IMR-90 (cell line): ENCODE measurements at places on chromosomes 12 and 14. TPM values are rescaled to one million over a fixed set of nuclear protein-coding genes. Genes with fewer than 3 reads are reported as not detected.

DNA sequence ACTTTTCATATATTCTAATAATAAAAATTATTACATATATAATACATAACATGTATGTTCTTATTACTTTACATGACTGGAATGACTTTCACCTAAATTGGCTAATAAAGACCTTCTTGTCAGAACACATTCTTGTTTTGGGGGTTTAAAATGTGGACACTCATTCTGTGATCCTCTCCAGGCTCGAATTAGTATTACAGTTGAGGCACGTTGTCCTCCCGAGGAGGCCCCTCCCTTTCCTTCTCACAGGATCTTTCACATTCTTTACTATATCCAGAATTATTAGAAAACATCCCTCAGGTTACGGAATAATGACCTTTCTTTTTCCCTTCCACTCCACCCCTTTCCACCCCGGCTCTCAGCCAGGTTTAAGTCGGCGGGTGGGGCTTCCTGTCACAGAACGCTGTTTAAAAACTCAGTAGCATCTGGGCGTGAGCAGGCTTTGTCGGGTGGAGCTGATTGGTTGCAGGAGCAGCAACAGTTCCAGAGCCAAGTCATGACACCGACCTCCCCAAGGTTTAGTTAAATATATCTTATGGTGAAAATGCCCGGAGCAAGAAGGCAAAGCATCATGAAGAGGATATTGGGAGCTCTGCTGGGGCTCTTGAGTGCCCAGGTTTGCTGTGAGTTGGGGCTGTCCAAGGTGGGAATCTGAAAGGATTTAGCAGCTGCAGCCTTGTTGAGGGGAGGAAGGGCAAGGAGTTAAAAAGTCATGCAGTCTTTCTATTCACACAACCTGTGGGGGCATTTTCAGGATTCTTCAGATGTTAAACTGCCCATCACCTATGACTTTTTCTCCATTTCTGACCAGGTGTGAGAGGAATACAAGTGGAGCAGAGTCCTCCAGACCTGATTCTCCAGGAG is 396.7 kb upstream of the OR4E1 start:
- peaks cover 6% of the 10 kb centered on the region for H3K27me3 ChIP-seq
- no peak for DNase-seq
- no peaks in the 10 kb centered on the region for H3K4me1 ChIP-seq
- H3K36me3 ChIP-seq, result no peaks in the 10 kb centered on the region
- H3K27ac ChIP-seq, result no peak overlapping the region

- H3K27ac ChIP-seq, result no peak overlapping the region
- H3K4me3 ChIP-seq, result no peak overlapping the region
- peaks cover 38% of the 10 kb centered on the region for H3K27me3 ChIP-seq
- no peaks in the 10 kb centered on the region for H3K36me3 ChIP-seq
- H3K4me1 ChIP-seq, result peaks cover 3% of the 10 kb centered on the region
Measured at GRCh38 chr12:11981121-11981733, 89.5 kb upstream of the BCL2L14 start.

DNA sequence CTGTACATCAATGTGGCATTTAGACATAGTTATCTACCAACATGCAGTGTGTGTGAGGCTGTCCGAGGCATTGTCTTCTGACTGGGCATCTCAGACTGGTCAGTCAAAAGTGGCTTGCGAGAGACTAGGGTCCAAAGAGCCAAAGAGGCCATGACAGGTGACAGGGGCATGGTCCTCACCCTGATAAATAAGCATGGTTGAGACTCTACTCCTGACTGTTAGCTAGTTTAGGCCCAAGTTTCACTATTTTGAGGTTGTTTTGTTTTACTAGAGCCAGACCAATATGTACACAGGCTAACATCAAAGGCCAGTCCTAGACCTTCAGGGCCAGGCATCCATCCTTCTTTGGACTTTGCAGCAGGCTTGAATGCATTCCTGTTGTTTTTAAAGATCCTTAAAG is 76.9 kb upstream of the SRSF5 start:
- H3K36me3 ChIP-seq, result peaks cover 2% of the 10 kb centered on the region; the same call in 1 of the 2 replicates
- peaks cover 14% of the 10 kb centered on the region for H3K4me1 ChIP-seq
- H3K4me3 ChIP-seq, result no peak overlapping the region

DNA sequence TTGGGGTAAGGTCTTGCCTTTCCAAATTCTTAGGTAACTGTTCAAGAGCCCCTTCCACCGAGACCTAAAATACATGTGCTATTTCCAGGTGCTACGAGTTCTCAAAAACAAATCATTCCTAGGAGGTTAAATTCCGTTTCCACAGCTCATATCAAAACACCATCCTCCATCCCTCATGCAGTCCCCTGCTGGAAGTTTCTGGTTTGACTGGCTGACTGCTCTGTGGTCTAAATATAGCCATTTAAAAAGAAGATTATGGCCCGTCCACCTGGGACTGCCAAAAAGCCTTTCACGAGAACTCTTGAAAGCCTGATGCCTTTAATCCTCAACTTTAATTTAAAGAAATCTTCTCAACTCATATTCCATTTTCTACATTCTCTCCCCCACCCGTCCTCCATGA is 201.5 kb upstream of the MYL2 start:
- no peak overlapping the region for H3K4me3 ChIP-seq
- H3K36me3 ChIP-seq, result no peaks in the 10 kb centered on the region
- H3K4me1 ChIP-seq, result no peaks in the 10 kb centered on the region
- H3K27ac ChIP-seq, result no peak overlapping the region
- H3K27me3 ChIP-seq, result peaks cover 2% of the 10 kb centered on the region; the same call in 1 of the 2 replicates

DNA sequence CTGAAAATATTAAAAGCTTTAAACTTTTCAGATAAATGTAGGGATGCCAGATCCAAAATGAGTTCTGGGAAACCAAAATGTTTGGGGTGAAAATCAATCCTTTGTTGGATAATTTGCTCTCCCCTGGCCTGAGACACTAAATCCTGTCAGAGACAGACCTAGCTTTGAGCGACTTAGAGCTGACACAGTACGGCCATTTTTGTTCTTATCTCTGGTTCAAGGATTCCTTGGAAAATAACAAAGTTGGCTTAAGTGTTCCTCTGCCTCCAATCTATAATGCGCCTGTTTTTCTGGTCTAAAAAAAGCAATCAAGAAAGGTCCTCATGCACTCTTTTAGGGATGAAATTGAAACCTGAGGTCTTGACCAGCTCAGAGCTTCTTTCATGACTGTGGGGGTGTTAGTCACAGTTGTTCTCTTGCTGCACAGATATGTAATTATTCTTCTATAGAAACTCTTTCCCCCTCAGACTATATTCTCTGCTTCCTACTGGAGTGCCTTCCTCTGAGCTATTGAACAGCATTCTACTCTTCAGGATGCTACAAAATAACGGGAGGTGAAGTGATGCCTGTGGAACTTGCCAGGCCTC is 52.3 kb upstream of the EGLN3 start:
- H3K4me1 ChIP-seq, result no peaks in the 10 kb centered on the region
- H3K27me3 ChIP-seq, result peaks cover 5% of the 10 kb centered on the region; the same call in 1 of the 2 replicates
- no peaks in the 10 kb centered on the region for H3K36me3 ChIP-seq
- H3K4me3 ChIP-seq, result no peak overlapping the region
- no peak overlapping the region for H3K27ac ChIP-seq

GRCh38 chr12:98213556-98213955 is 301.8 kb upstream of the TMPO start:
- no peak overlapping the region for H3K27ac ChIP-seq
- no peak overlapping the region for H3K4me3 ChIP-seq
- H3K27me3 ChIP-seq, result no peaks in the 10 kb centered on the region

GRCh38 chr12:128606538-128606937 is 217.2 kb downstream of the SLC15A4 start:
- no peaks in the 10 kb centered on the region for H3K27me3 ChIP-seq
- H3K4me3 ChIP-seq, result no peak overlapping the region
- H3K36me3 ChIP-seq, result no peaks in the 10 kb centered on the region
- H3K4me1 ChIP-seq, result no peaks in the 10 kb centered on the region
- no peak overlapping the region for H3K27ac ChIP-seq

DNA sequence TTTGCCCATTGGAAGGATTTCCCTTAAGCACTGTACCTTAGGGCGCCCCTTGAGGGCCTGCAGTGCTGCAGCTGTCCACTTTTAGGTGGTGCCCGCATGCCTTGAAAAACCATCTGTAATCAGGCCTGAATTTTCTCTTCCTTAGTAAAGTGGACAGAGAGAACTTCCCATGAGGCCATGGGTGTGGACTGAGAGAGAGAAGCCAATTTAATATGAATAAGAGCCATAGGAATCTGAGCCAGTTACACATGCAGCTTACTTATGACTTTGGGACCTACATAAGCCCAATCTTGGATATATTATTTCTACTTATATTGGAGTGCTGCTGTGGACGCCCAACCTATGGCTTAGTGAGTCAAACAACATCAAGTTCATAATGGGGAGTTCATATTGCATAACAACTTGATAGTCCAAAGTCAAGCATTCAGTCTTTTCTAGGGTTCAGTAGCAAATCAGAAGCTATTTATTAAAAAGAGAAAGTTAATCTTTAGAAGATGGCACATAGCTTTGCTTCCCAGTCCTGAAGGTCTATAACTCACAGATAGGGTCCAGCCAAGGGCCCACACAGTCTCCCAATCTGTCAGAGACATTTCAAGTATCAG is 11.1 kb upstream of the ETV6 start:
- no peak overlapping the region for H3K27ac ChIP-seq
- DNase-seq, result no peak
- H3K4me1 ChIP-seq, result no peaks in the 10 kb centered on the region
- H3K4me3 ChIP-seq, result no peak overlapping the region

DNA sequence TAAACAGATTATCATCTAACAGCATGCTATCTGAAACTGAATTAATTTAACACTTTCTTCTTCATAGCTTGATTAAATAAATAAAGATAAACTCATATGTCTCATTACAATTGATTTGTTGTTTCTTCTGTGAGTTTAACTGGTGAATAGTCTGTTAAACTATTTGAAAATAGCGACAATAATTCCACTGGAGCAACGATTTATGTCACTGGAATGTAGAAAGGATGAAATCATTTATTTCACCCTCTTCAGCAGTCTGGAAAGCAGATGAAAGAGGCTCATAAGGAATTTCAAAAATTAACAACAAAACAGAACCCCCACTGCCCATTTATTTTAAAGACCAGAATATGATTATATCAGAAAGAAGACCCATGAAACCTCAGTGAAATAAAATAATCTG is 1165.1 kb upstream of the USP15 start:
- H3K4me1 ChIP-seq, result no peaks in the 10 kb centered on the region
- H3K4me3 ChIP-seq, result no peak overlapping the region
- peak; percentile 4 for DNase-seq
- H3K27me3 ChIP-seq, result no peaks in the 10 kb centered on the region
- H3K27ac ChIP-seq, result no peak overlapping the region

Gene ASCL1
- total RNA-seq, result not detected in 2 replicates

Gene OR4E2
- total RNA-seq, result not detected in 2 replicates

Gene DPY19L2
- total RNA-seq, result 0.90 and 1.4 TPM in 2 replicates

Gene MAX
- total RNA-seq, result 35.3 and 45.2 TPM in 2 replicates

Gene C12orf54
- total RNA-seq, result not detected in 2 replicates

Gene CARMIL3
- under 0.01 TPM in 1 of 2 replicates, not detected in the other for total RNA-seq

Gene SLC2A13
- total RNA-seq, result 3.9 and 5.8 TPM in 2 replicates

Gene OR6C2
- total RNA-seq, result not detected in 2 replicates

Gene COX8C
- not detected in 2 replicates for total RNA-seq

Gene TMEM117
- total RNA-seq, result 21.0 and 29.7 TPM in 2 replicates

Gene PROX2
- not detected in 2 replicates for total RNA-seq

Gene FBLN5
- total RNA-seq, result 9.7 and 10.6 TPM in 2 replicates

Gene BLTP3B
- total RNA-seq, result 38.7 and 44.7 TPM in 2 replicates

Gene PA2G4
- 198 and 251 TPM in 2 replicates for total RNA-seq

Gene PLEKHH1
- under 0.01 TPM in 2 replicates for total RNA-seq

Gene BAZ2A
- 15.4 and 15.6 TPM in 2 replicates for total RNA-seq
